ENCODE measurements at places on chromosomes 4 and X.
A peak's percentile ranks its signal among the peaks of the same experiment; 100 is the strongest.

- no peak for DNase-seq
Observed at GRCh38 chr4:138437263-138437851, 195.2 kb upstream of the SLC7A11 start.

DNA sequence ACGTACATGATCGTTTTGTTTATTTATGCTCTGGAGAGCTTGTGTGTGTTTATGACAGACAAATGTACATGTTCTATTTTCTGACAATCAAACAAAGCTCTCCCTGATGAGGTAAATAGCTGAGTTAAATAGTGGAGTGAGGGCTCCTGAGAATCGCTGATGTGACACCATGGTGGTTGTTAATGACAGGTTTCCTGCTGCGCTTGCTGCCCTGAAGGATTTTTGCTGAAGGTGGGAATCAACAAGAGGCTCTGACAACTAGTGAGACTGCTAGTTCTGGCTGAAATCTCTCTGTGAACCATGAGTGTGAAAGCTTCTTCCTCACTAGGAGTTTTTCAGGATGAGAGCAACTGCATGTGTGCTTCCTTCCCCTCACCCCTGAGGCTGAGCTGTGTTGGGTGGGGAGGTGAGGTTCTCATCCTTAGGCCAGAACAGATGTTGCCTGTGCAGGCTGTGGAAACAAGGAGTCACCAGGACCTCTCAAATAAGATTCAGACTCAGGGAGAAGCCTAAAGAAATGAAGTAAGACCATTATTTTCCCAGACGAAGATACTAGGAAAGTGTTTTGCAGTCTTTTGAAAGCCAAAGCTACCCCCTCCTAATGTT is 173.4 kb upstream of the JADE1 start:
- no peak for DNase-seq

- no peak for DNase-seq
Observed at GRCh38 chr4:10295301-10295700, 161.9 kb downstream of the ZNF518B start.

DNA sequence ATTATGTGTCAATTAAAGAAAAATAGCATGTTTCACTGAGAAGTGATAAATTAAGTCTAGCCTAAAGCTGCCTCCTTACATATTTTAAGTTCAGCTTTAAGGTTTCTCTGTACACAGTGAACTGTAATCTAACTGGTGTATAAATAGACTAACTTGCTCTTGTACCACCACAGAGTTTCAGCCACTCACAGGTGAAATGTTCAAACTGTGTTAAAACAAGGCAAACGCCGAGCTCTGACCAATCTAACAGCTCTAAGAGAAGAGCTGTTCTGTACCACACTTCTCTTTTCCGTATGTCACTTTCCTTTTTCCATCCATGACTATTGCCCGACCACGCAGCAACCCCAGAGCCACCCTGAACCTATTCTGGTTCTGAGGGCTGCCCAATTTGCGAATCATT is 64.5 kb downstream of the DCHS2 start:
- no peak for DNase-seq

DNA sequence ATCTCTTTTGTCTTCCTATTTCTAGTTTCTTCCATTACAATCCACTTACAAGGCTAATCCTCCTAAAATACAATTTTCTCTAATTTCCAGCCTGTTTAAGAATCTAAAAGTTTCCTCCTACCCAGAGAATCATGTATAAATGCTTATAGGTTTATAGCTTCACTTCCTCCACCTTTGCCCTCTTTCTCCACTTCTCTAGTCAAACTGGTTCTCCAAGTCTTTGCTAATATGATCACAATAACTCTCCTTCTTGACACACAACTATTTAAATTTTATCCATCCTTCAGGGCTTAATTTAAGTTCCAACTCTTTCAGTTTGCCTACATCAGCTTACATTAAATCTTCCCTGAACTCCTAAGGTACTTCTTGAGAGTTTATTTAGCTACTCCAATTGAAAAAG is 69.2 kb downstream of the RPS6KA6 start:
- no peak for DNase-seq

- no peak for DNase-seq
Observed at GRCh38 chr4:7638984-7639789, 204.5 kb upstream of the PSAPL1 start.

DNA sequence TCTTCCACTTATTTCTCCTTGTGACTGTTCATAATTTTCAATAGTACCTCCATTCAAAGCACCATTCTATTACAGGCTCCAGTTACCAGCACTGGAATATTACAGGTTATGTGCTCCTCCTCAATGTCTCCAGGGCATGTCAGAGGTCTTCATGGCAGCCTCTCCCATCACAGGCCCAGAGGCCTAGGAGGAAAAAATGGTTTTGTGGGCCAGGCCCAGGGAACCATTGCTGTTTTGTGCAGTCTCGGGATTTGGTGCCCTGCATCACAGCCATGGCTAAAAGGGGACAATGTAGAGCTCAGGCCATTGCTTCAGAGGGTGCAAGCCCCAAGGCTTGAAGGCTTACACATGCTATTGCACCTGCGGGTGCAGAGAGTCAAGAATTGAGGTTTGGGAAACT is 7.2 kb upstream of the PNMA3 start:
- DNase-seq: no peak

GRCh38 chr4:1196421-1197183 is 24.2 kb upstream of the SPON2 start:
- DNase-seq: no peak

- DNase-seq: no peak
Observed at GRCh38 chr4:109574931-109575804, 15.1 kb downstream of the MCUB start.

- DNase-seq: peak; percentile 20
Observed at GRCh38 chr4:40608628-40609027, 21.0 kb downstream of the RBM47 start.

DNA sequence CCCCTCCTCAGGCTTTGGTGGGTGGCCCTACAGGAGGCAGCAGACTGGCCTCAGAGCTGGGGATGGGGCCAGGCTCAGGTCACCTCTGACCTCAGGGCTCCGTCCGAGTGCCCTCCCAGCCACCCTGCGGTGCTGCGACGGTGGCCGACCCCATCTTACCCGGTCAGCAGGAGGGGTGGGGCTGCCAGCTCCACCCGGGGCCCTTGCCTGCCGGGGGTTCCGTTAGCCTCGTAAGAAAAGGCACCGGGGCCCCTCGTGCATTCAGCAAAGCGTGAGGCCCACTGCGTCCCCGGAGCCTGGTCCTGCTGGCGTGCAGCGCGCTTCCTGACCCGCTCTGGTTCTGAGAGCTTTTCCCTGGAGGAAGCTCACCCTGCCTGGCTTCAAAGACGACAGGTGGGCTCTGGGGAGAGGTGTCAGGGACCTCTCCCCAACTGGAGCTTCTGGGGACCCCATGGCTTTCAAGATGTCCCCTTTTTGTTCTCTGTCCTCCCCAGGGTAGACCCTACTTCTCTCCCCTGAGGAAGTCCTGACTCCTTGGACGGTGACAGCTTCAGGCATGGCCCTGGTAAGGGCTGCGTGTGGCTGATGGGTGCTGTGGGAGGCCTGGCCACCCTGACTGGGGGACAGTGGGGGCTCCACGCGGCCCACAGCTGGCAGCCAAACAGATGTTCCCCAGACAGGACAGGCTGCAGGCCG is 15.9 kb downstream of the FGFRL1 start:
- DNase-seq: no peak

DNA sequence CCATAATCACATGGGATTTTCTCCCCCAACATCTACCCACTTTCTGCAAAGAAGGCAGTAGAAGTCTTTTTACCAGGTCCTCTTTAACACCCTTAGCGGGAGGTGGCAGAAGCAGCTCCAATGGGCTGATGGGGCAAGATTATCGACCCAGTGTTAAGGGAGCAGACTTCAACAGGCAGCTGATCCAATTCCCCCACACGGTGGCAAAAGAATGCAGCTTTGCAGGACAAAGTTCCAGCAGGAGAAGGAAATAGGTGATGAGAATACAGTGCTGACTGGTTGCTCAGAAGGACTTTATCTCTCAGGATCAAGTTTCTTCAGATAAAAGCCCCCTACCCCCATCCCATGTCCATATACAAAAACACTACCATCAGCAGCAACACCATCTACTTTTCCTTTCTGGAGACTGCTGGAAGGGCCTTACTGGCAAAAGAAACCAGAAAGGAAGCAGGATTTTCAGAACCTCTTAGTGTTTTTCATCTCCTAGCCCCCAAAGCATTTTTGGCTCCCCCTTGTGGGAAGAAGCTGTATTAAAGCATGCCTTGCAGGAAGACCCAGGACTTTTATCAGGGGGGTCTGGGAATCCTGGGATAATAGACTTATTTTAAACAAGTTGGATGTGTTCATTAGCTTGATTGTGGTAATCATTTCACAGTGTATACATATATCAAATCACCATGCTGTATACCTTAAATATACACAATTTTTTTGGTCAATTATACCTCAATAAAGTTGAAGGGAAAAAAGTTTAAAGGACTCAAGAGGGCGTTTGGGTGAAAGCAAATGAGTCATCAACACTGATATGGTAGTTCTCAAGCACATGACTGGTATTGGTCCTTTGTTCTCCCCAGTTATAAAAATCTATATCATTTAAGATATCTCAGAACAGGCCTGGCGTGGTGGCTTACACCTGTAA is 146.4 kb downstream of the GPC3 start:
- DNase-seq: no peak

DNA sequence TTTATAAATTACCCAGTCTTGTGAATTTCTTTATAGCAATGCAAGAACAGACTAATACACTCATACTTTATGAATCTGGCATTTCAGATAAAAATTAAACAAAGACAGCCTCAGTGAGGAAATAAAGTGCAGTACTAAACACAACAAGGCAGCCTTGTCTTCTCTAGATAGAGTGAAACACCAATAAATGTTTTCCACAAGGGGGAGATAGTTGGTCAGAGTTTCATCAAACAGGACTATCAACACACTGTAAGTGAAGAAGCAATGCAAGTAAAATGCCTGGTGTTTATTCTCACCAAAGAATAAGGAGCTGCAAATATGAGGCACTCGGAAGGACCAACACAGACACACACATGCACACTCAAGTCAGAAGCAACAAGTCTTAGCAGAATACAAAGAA is 62.8 kb downstream of the FAM9B start:
- no peak for DNase-seq

DNA sequence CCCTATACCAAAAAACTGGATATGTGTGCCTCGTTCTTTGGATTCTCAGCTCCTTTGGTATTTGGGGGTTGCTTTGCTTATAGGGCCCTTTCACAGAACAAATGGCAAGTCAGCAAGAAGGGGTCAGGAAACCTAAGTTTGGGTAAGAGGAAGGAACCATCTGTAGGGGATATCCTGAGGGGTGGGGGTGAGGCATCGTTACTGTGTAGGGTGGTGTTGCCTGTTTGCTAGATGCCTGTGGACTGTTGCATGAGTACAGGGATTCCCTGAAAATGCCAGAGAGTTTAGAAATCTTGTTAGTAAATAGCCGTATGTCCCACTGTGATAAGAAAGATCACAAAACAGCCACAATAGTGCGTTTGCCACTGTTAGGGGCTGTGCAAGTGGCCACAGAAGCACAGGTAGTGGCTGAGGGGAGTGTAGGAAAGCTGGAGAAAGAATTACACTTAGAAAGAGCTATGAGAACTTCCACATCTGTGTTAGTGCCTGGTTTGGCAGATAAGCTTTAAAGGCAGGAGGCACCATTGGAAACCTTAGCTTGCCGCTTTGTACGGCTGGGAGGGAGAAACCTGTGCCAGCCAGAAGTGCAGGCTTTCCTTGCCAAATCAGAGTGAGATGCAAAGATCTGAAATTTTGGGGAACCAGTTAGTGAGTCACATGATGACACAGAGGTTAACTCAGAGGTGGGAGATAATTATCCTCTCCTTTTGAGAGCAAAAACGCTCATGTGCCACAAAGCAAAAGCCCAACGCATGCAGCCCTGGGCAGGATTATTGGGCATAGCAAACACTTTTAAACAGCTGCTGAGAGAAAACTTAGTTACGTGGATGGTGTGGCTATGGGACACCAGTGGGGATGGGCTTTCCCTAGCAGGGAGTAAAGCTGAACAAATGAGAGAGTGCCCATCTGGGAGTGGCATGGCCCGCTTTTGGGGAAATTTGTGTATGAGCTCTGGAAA is 343.7 kb downstream of the ARAP2 start:
- DNase-seq: no peak

DNA sequence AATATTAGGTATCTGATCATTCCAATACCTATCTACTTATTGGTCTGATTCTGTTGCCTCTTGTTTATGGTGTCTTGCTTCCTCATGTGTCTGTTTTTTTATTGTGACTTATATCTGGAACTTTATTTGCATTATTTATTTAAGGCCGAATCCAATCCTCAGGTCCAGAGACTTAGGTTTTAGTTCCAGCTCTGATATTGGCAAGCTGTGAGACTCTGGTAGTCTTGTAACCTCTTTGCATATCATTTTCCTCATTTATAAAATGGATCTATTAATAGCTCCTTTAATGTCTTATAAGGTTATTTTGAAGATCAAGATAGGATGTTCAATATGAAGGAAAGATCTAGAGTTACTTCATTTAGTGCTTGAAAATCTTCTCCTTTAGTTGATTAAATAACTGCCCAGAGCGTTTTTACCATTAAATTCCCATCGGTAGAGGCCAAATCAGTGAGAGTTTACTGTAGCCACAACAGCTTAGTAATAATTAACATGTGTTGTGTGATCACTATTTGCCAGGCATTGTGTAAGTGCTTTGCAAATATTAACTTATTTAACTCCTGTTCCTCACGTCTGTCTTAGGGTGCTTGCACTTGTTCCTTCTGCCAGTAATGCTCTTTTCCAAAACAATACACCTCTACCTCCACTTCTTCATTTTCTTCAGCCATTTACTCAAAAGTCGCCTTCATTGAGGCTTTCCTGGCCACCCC is 82.2 kb downstream of the CC2D2A start:
- no peak for DNase-seq

GRCh38 chrX:19792412-19792811 is 95.0 kb downstream of the SH3KBP1 start:
- DNase-seq: no peak

GRCh38 chr4:176313596-176314336 is 6.0 kb upstream of the SPCS3 start:
- peak; percentile 5 for DNase-seq

DNA sequence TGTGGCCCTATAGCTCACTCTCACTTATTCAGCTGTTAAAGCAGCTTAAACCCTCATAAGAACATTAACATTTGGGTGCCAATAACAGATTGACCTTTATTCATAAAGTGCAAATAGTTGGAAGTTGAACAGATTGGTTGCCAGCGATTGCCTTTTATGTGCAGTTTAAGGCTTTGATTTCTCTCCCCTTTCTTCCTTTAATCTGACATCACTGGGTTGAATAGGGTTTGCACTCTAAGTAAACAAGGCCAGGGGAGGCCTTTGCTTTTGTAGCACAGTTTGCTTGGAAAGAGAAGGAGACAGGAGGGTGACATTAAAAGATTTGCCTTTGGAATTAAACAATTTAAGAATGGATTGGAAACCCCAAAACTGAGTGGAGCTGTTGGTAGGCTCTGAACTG is 114.3 kb downstream of the NKX6-1 start:
- no peak for DNase-seq

DNA sequence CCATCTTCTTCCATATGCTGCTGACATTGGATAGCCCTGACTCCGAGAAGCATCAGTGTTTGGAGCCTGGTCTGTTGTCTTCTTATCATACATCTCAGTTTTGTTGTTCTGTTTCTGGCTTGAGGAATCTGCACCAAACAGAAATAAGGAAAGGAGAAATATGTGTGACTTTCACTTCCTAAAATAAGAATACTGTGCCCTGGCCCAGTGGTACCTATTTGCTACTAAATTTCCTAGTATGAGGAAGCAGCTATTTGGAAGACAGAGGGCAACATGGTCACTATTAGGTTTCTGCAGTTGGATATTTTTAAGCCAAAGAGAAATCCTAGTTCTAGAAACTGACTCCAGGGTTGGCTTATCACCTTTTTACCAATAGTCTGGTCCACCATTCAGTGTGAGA is 16.8 kb downstream of the CT47C1 start:
- DNase-seq: no peak

GRCh38 chrX:106481341-106481740 is 130.4 kb upstream of the RADX start:
- peak; percentile 4 for DNase-seq

- DNase-seq: no peak
Observed at GRCh38 chrX:71195964-71196649, 26.9 kb upstream of the GJB1 start.

All from AG09309 (cell line).